Suppressor macrophage treated with lipopolysaccharide for 1 hour (primary cell): ENCODE measurements at places on chromosomes 3 and 15.

DNA sequence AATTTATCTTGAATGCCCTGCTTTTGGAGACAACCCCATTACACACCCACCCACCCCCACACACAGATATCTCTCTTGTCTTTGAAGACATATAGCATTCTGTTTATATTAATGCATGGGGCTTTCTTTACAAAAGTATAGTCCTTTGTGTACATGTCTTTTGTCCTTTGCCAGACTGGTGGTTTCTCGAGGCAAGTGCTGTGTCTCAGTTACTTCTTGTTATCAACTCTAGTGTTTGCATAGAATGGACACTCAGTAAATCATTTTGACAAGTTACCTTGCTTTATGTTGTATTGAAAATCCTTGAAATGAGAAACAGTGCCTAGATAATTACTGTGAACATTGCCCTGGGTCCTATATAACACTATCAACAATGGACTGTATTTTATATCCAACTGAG, 33.9 kb downstream of the KBTBD8 start:
- DNase-seq, result no peak

- no peak for DNase-seq
These were observed 1.3 kb downstream of the ARHGEF26 start for GRCh38 chr3:154122552-154122911.

GRCh38 chr3:144058713-144059112, 87.1 kb downstream of the DIPK2A start:
- no peak for DNase-seq

GRCh38 chr3:113054552-113054951, 63.8 kb downstream of the GTPBP8 start:
- DNase-seq, result peak; percentile 42

- no peak for DNase-seq
These were observed 35.2 kb downstream of the ETV5 start for GRCh38 chr3:186073641-186074040.

- DNase-seq, result no peak
These were observed 3.7 kb upstream of the GRM2 start for GRCh38 chr3:51703068-51703760.

DNA sequence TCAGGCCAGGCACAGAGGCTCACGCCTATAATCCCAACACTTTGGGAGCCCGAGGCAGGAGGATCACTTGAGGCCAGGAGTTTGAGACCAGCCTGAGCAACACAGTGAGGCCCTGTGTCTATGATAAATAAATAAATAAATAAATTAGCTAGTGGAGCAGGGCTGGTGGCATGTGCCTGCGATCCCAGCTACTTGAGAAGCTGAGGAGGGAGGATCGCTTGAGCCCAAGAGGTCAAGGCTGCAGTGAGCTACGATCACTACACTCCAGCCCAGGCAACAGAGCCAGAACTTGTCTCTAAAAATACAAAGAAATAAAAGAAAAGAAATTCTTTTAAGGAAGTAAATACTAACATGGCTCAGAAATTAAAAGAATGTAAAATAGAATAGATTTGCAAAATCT, 91.8 kb downstream of the LIPC start:
- no peak for DNase-seq

- no peak for DNase-seq
These were observed 6.1 kb downstream of the OR5H1 start for GRCh38 chr3:98136631-98137030.

DNA sequence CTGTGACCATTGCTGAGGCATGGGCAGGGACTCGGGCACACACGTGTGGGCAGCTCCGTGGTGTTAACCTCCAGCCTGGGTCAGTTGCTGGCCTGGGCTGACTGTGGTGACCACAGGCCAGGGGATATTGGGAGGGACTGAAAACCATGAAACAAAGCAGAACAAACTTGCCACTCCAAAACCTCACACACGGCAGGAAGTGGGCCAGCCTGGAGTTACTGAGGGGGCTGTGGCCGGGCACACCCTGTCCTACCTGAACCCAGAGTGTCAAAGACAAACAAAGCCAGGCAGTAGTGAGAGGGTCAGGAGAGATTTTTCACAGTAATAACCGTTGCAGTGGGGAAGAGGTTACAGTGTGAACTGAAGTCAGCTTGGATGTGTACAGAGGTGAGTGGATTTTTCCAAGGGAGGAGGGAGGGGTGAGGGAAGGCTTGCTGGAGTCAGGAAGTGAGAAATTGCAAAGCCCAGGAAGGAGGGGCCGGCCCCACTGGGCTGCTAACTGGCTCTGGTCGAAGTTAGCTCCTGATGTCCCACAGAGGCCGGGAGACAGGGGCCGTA, 40.0 kb upstream of the ATP10A start:
- peak; percentile 8 for DNase-seq

- no peak for DNase-seq
These were observed 53.6 kb downstream of the LMCD1 start for GRCh38 chr3:8555113-8555661.

- no peak for DNase-seq
These were observed 412.0 kb upstream of the RBMS3 start for GRCh38 chr3:28868897-28869296.

GRCh38 chr3:190862209-190863118, at the start of gene GMNC:
GMNC (minus strand) TSS chr3:190862694; CDS start chr3:190862615, 79 bp downstream.
- peak; percentile 90 for DNase-seq
